ENCODE measurements at places on chromosomes 11 and 22.

DNA sequence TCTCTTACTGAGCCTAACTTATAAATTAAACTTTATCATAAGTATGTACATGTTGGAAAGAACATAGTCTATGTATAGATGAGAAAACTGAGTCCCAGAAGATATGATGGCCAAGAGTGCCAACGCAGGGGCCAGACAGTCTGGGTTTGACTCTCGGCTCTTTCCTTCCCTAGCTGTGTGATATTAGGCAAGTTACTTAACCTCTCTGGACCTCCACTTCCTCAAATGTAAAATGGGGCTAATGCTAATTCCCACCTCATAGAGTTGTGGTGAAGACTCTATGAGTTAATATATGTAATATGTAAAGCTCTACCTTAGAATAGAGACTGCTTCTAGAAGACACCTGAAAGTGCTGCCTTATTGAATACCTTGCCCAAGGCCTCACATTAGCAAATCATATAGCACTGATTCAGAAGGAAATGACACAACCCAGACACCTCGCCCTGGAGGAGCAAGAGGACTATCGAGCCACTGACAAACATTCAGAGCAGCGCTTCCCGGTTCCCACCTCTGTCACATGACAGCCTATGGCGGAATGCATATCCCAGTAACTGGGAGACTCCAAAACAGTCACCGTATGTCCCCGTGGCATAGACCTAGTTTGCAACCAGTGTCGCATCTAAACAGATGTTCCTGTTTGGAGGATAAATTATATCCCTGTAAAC is 11.3 kb upstream of the CCDC86 start:
- no peak for DNase-seq

GRCh38 chr11:16945671-16946469 is 68.3 kb downstream of the PLEKHA7 start:
- no peak for DNase-seq

DNA sequence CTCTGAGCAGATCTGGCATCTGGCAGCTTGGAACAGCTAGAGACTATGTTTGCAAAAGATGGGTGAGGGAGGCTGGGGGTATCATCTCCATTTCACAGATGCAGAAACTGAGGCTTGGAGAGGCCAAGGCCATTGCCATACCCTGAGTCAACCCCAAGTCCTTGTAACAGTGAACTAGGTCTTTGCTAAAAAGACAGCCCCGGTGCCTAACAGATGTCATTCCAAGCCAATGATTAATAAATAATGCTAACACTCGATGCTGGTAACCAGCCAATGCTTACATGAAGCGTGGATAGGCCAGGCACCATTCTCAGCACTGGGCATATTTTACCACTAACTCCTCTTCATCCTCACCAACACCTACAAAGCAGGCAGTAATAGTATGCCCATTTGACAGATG is 164.0 kb downstream of the MN1 start:
- DNase-seq = no peak

- no peak for DNase-seq
These were observed 6.1 kb downstream of the ARHGAP8 start for GRCh38 chr22:44758344-44758973.

DNA sequence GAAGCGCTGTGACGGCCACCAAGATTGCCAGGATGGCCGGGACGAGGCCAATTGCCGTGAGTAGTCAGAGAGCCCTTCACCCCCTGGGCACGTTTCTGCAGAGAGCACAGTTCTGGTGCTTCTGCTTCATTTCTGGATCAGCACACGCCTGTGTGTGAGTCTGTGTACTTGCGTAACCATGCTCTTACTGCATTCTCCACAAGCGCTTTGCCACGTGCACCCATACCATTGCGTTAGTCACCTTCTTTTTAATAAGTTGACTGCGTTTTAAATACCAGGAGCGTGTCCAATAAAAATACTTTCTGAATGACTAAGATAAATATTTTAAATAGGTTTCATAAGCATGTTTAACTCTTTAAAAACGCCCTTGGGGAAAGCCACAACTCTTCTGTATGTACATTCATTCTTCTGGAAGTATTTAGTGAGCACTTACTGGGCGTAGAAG is 143.0 kb upstream of the SORL1-AS1 start:
- peak; percentile 97 for DNase-seq

DNA sequence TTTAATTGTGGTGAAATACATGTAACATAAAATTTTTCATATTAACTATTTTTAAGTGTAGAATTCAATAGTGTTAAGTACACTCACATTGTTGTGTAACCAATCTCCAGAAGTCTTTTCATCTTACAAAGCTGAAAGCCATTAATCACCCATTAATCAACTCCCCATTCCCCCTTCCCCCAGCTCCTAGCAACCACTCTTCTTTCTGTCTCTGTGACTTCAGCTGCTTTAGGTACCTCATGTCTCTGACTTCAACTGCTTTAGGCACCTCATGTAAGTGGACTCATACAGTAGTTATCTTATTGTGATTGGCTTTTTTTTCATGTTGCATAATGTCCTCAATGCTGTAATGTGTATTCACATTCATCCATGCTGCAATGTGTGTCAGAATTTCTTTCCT is 150.8 kb upstream of the NTM start:
- DNase-seq = no peak

GRCh38 chr11:8597182-8597581 is 3.2 kb upstream of the STK33 start:
- DNase-seq = no peak

GRCh38 chr11:66904055-66904454 is 47.2 kb downstream of the LRFN4 start:
- no peak for DNase-seq

DNA sequence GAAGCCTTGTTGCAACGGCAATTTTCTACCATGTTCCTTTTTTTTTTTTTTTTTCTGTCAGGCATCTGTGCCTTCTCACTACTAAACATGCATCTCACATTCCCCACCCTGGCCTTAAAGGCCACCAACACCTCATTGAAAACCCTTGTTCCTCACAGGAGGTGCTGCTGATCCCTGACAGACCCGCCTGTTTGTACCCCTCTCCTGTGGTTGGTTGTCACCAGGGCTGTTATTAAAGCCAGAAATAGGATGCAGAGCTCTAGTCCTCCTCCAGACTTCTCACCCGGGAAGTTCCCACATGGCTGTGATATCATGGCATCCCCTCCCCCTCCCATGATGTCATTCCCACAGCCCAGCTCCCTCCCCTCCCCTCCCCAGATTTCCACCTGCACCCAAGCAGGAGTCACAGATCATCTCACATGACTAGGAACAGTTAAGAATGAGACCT is 302.8 kb upstream of the NCAM1 start:
- no peak for DNase-seq

GRCh38 chr11:86898689-86899088 is 56.5 kb downstream of the FZD4 start:
- no peak for DNase-seq

GRCh38 chr11:107916671-107917241 is 11.5 kb upstream of the RAB39A start:
- no peak for DNase-seq

DNA sequence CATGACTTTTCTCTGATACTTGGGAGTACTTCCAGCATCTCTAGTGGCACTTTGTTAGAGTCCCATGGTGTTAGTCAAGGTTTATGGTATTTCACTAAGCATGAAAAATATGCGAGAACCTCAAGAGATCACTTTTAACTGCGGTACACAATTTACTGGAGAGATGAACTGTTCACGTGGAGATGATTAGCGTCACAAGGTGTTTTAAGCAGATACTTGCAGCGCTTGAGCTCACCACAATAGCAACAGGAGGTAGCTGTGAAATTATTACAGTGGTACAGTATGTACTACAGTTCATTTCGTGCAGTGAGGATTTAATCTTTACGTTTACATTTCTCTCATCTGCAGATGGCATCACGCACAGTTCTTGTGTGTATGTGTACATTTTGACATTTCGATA is 4.5 kb downstream of the PARVA start:
- DNase-seq = no peak

DNA sequence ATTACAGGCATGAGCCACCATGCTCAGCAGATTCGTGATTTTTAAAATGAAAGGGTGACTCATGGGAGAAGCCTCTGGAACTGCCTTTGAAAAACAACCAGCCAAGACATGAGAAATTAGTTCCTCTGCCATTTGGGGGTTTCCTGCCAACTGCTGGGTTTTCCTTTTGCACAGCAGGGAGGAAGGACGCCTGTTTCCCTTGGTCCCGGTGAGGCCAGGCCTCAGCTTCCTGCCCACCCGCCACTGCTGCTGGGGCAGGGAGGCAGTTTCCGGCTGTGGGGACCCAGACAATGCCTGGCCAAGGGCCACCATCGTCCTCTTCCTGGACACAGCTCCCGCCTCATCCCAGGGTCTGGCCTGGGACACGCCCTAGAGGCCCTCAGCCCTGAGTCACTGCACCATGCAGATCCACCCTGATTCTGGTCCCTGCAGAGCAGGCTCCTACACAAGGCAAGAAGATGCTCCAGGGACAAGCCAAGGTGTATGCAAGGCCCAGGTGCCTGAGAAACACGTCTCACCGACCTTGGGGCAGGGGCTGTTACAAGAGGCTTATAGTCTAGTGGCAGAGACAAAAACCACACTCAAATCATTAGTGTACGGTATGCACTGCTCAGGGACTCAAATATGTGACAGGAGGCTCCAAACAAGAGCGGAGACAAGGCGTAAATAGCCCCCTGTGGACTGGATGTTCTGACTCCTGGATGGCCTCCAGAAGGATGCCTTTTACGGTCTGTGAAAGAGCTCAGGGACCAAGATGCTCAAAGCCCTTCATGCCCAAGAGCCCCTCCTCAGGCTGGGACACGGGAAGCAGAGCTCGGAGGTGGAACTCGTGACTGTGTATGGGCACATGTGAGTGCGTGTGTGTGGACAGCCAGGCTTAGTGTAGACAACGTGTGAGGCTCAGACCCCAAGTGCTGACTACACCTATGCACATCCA is 10.0 kb downstream of the PPM1F start:
- peak; percentile 46 for DNase-seq

GRCh38 chr11:120134106-120134930 is 3.6 kb downstream of the TRIM29 start:
- DNase-seq = no peak

- no peak for DNase-seq
These were observed 59.4 kb downstream of the PKNOX2 start for GRCh38 chr11:125223901-125224361.

DNA sequence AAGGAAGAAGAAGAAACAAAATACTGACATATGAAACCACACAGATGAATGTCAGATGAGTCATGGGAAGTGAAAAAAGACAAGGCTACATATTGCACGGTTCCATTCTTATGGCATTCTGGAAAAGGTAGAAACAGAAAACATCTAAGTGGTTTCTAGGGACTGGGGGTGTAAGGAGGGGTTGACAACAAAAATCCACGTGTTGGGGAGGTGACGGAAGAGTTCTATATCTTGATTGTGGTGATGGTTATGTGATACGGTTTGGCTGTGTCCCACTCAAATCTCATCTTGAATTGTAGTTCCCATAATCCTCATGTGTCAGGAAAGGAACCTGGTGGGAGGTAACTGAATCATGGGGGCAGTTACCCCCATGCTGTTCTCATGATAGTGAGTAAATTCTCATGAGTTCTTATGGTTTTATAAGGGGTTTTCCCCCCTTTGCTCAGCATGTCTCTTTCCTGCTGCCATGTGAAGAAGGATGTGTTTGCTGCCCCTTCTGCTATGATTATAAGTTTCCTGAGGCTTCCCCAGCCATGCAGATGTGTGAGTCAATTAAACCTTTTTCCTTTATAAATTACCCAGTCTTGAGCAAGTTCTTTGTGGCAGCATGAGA is 6.4 kb upstream of the ARFGAP3 start:
- DNase-seq = peak; percentile 65

DNA sequence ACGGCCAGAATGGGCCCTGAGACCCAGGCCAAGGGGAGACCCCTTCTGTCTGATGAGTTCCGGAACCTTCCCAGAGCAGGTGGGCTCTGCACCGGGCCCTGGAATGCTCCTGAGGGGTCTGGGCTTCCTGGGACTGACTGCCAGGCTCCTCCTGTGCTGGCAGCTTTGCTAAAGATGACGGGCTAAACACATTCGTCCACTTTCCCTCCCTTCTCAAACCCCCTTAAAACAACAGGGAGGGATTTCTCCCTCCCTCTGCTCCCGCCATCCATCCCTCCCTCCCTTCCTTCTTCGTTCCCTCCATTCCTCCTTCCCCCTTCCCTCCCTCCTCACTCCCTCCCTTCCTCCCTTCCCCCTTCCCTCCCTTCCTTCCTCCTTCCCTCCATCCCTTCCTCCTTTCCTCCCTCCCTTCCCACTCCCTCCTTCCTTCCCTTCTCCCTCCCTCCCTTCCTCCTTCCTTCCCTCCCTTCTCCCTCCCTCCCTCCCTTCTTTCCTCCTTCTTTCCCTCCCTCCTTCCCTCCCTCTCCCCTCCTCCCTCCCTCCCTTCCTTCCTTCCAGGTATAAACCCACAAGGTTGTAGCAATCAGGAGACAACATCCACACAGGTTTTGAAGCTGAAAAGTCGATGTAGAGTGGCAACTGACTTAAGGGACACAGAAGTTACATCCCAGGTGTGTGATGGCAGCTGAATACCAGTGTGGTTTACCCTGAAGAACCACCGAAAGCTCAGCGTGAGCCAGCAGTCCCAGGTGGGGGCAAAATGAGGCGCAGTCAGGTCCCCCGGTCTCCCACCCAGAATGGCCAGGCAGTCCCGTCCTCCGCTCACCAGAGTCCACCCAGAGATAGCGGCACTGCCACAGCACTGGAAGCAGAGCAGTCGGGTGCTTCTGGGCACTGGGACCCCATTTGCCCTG is 18.8 kb upstream of the MGAT3 start:
- DNase-seq = no peak

DNA sequence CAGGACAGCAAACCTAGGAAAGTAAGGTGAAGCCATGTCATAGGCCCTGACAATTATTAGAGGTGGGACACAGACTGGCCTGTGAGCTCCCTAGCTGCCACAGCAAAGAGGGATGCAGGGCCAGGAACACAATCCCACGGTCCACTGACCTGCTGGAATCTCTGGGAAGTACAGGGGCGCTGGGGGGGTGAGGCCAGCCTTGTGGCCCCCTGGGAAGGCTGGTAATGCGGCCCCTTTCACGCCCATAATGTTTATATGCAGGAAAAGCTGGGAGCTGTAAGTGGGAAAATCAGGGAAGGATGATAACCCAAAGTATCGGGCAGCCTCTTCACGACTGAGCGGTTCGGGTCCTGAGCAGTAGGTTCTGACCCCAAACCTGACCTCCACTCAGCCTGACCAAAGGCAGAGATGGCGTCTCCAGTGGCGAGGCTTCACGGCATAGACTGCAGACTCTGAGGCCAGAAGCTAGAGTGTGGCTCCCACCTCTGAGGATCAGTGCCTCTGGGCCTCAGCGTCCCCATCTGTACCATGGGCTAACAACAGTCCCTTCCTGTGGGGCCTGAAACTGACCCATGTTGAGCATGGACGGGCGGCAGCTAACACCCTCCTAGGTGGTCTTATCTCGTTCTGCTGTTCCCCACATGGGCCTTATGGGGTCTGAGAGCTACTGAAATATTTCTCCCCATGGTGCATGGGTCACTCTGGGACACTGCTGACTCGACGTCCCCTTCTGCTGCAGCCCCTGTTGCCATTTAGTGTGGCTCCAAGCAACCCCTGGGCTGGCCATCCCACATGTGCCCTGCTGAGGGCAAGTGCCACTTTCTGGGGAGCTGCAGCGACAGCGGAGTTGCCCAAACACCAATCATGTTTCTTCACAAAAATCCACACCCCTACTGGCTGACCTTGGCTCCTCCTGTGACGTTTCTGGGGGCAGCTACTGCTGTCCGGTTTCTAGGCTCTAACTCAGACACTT is 101.8 kb downstream of the PHF21B start:
- no peak for DNase-seq

GRCh38 chr11:1232021-1232882 is 9.4 kb downstream of the MUC5B start:
- DNase-seq = no peak

Measured in epithelial cell of prostate (primary cell).